ENCODE measurements at places on chromosomes 3 and 15.

DNA sequence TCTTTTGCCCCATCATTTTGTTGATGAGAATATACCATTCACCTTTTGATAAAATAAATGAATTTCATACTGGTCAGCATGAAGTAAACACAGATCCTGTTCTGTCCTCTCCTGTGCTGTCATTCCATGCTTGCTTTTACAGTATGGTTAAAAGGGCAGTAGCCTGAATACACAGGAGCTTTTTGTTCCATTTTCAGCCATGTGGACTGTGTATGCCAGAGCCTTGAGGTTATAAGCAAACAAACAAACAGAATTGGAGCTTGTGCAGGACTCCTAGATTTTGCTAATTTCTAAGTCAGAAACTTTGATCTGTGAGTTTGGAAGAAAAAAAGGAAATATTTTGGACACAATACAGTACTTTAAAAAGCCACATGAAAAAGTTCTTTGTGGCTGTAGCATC is 91.9 kb downstream of the LRRC28 start:
- no peak for DNase-seq

DNA sequence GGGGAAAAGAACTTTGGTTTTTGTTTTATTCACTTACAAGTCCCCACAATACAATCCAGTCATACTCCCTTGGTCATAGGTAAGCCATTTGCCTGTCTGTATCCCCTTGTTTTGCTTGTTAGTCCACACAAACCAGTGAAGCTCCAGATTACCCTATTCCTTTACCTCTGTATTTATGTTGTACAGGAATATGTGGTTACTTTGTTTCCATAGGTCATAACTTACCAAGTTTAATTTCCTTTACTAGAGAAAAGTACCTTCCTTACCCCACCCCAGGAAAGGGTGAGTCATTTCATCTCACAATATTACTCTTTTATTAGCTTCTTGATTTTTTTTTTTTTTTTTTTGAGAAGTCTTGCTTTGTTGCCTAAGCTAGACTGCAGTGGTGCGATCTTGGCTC is 113.4 kb upstream of the LRRFIP2 start:
- DNase-seq = no peak

GRCh38 chr15:69823223-69823907 is 274.4 kb downstream of the TLE3 start:
- DNase-seq = no peak

GRCh38 chr3:185280572-185281365 is 26.9 kb upstream of the EHHADH start:
- DNase-seq = peak; percentile 87

DNA sequence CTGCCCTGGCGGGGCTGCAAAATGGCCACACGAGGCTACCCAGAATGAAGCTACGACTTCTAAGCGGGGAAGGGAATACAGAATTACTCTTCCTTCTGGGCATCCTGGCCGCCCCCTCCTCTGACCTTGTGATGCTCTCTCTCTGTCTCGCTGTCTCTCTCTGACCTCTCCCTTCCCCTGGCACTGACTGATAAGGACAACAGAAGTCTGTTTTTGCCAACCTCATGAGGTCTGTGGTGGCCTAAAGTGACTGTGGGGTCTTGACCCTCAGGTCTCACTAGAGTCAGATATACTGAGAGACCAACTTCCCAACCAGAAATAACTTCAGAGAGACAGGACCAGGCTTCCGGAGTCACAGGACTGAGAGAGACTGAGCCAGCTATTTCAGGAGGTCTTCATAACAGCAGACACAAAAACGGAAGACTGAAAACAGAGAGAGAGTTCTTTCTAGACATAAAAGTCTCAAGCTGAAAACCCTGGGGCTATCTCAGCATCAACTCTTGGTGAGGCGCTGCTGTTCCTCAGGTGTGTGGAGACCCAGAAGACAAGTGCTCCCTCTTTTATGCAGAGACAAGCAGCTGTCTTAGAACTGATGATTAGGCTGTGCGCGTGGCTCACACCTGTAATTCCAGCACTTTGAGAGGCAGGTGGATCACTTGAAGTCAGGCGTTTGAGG is 38.2 kb upstream of the CFAP161 start:
- DNase-seq = no peak

DNA sequence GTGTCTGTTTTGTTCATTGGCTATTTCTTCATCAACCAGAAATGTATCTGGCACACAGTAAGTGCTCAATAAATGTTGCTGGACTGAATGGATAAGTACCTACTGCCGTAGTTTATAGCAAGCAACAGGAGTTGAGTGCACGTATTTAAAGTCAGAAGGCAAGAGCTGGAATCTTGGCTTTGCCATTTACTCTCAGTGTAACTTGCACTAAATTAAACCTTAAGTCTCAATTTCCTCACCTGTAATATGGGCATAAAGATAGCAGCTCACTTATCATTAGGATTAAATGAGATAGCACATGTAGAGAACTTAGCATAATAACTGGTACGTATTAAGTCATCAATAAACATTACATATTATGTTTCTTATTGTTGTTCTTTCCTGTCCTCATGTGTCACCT is 13.0 kb upstream of the FAM174B start:
- no peak for DNase-seq
